ENCODE measurements at places on chromosomes 3 and 15. TPM values are rescaled to one million over a fixed set of nuclear protein-coding genes. Genes with fewer than 3 reads are reported as not detected.

EPHA3 gene
- 0.08 TPM for total RNA-seq

GASK1A gene
- not detected for total RNA-seq

HYAL3 gene
- 9.7 TPM for total RNA-seq

DNA sequence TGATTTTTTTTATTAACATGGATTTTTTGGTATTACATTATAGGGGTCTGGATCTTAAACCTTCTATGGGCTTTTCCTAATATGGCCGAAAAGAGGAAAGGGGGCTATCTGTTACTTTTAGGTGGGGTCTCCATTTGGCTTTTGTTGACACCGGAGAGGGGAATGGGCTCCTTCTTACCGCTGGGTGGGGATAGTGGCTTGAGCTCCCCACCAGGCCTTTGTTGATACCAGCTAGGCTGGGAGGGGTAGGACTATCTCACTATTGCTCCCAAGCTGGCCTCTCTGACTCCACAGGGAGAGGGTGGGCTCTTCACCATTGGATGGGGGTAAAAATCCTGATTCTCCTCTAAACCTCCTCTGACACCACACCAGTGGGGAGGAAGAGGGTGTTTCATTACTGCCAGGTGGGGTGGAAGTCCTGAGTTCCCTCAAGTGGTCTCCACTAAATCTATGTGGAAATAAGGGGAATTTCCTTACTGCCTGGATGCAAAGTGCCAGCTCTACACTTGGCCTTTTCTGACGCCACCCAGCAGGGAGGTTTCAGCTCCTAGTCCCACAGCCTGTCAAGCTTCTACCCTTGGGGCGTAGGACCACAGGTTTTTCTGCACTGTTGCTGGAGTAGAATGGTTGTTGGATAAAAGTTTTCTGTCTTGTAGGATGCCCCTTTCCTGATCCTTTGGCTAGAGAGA lies 572.3 kb downstream of the MAGI1 start:
- H3K27ac ChIP-seq: no peak overlapping the region
- DNase-seq: no peak
- no peaks in the 10 kb centered on the region for H3K4me1 ChIP-seq
- H3K4me3 ChIP-seq: no peak overlapping the region
- no peaks in the 10 kb centered on the region for H3K36me3 ChIP-seq

GRCh38 chr3:129521611-129522010 lies 6.8 kb upstream of the RHO start:
- no peaks in the 10 kb centered on the region for H3K4me1 ChIP-seq
- no peaks in the 10 kb centered on the region for H3K36me3 ChIP-seq
- no peak for DNase-seq
- H3K4me3 ChIP-seq: no peak overlapping the region
- no peaks in the 10 kb centered on the region for H3K27me3 ChIP-seq

DNA sequence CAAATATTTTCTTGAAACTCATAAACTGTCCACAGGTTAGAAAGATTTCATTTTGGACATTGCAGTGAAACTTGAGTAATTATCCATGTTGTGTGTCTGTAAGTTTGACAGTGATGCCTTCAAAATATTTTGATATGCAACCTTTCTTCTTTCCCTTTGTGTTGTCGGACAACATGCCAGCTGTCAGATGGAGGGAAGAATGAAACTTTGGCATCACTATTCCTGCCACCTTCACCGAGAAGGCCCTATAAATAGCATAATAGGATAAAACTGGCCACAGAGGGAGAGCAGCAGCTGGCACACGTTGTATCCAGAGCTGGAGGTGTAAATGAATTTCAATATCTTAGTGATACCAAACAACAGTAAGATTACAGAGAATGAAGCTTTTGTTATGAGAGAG lies 436.7 kb upstream of the CFAP20DC start:
- H3K4me3 ChIP-seq: no peak overlapping the region
- H3K27ac ChIP-seq: no peak overlapping the region
- DNase-seq: no peak
- H3K27me3 ChIP-seq: no peaks in the 10 kb centered on the region
- H3K4me1 ChIP-seq: peaks cover 7% of the 10 kb centered on the region

Measured in activated CD8-positive, alpha-beta T cell treated with anti-CD3 and anti-CD28 coated beads, Interleukin-2, amount 10 ng/mL, durations not matched to agents 7 days and 5 days (primary cell).